Left kidney (tissue), 8 donors: ENCODE measurements at places on chromosomes 11 and 22. TPM values are rescaled to one million over a fixed set of nuclear protein-coding genes. Genes with fewer than 3 reads are reported as not detected.

The TH gene
- polyA plus RNA-seq, result 1.6 TPM

The DEPDC7 gene
- 8.6 TPM for polyA plus RNA-seq

The MYO18B gene
- 0.05 TPM for polyA plus RNA-seq

The CD248 gene
- polyA plus RNA-seq, result 52.2 TPM

The ACER3 gene
- polyA plus RNA-seq, result 19.2 TPM

The TP53AIP1 gene
- polyA plus RNA-seq, result 1.1 TPM

The TESMIN gene
- 19.3 TPM for polyA plus RNA-seq

DNA sequence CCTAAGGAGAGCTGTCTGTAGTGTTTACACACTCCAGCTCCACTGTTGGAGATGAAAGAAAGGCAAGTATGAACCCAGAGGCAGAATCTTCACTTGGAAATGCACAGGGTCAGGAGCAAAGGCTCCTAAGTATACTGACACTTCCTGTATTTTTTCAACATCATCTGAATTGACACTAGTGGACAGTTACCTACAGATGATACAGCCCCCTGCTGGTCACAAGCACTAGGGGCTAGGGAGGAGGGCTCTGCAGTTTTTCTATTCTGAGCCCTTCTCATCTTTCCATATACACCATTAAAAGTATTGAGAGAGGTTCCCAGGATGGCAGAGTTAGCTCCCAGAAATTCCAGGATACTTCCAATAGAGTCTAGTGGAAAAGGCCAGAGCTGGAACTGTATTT, 290.3 kb upstream of the API5 start:
- DNase-seq, result no peak

GRCh38 chr11:47183031-47183856, 3.0 kb downstream of the PACSIN3 start:
- no peak for DNase-seq

DNA sequence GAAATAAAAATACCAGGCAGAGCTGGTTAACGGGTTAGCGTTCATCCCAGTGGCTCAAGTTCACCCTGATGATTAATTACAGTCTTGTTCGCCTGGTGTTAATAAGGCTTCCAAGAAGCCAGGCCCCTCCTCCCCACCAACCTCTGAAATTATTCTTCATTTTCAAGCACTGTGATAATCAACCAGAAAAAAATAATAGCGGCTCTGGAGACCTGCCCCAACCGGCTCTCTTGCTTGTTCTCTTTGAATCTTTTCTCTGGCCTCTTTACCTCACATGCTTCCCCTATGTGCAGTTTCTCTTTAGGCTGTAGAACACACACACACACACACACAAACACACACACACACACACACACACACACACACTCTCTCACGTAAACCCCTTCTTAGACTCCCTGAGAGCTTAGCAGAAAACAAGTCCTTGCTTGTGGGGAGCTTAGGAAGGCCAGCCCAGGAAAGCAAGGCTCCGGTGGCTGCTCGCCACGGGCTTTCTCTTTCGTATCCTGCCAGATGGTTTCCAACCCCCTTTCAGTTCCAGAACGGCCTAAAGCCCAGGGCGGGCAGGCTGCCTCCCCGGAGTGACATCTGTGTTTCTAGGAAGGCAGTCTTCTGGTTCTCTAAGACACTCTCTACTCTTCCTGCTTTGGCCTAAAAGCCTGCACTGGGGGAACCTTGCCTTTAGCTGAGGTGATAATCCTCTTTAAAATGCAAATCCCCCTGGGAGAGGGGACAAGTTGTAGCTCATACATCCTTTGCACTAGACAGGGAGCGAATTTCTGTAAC, 106.4 kb upstream of the SESN3 start:
- DNase-seq, result no peak

- no peak for DNase-seq
Observed at GRCh38 chr11:32426819-32427615, 8.3 kb downstream of the WT1 start.

- no peak for DNase-seq
Observed at GRCh38 chr11:128574576-128575011, 12.8 kb downstream of the ETS1 start.

DNA sequence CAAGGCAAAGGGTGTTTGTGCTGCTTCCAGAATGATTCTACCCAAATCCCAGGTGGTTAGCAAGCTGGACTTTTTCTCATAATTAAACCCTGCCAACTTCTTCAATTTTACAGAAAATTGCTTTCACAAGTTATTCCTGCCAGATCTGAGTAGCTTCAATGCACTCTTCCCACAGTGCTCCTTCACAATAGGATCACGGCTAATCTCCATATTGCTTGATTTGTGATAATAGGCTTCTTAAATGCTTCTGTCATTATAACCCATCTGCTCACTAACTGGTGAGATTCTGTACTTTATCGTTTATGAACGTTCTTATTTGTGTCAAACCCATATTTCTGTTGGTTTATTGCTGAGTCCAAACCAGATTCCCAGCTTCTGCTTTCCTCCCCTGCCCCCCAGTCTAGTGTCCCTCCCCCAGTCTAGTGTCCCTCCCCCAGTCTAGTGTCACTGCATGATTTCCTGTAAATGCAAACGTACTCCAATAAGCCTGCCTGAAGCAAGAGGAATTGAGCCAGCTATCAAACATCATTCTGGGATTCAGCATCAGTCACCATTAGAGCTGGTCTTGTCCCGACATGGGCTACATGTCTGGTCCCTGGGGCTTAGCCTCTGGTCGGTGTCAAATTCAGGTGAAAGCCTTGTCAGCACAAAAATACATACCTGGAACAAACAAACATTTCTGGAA, 14.0 kb downstream of the MMP3 start:
- no peak for DNase-seq

DNA sequence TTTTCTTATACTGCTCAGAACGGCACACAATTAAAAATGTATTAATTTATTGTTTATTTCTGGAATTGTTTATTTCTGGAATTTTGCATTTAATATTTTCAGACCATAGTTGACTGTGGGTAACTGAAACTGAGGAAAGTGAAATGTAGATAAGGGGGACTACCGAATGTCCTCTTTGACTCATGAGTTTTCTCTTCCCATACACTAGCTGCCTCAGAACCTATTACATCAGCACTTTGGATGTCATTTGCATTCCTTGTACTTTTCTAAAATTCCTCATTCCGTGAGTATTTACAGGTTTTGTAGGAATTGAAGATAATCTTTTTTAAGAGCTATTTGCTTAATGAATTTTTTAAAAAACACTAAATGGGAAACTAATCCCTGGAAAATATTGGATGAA, 29.8 kb downstream of the ZC3H12C start:
- no peak for DNase-seq

- no peak for DNase-seq
Observed at GRCh38 chr11:64647019-64647779, 56.2 kb downstream of the SLC22A12 start.

DNA sequence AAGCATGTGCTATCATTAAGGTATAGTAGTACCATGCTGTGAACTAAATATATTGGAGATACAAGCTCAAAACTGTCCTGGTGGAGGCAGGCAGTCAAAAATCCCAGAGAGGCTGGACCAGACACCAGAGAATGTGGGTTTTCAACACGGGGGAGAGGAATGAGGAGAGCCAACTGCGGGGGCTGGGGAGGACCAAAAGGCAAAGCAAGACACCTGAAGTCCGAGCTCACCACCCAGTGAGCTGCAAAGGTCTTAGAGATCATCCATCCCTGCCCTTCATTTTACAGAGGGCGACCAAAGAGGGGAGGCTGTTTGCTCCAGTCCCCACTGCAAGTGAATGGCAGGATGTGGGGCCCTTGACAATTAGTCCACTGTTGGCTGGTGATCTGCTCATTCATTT, 10.0 kb downstream of the RIBC2 start:
- no peak for DNase-seq

DNA sequence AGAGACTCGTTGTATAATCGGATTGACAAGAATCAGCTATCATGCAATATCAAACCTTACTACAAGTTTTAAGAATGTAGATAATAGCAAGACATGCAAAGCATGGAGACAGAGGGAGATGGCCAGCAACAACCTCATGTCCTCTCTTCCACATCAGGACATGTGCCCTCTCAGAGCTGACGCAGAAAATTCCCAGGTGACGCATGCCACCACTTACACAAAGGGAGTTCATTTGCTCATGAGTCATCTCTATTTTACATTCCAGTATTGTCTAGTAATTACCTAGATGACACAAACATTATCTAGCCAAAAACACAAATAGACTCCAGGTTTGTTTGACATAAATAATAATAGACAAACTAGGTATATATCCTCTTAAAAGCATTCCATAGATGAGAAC, 38.1 kb upstream of the OPCML start:
- DNase-seq, result no peak
